MG63 (cell line): ENCODE measurements at places on chromosomes 2 and 18. TPM values are rescaled to one million over a fixed set of nuclear protein-coding genes. Genes with fewer than 3 reads are reported as not detected.

GRCh38 chr18:36298126-36298741 is 721 bp downstream of the FHOD3 start:
- no peak for DNase-seq

DNA sequence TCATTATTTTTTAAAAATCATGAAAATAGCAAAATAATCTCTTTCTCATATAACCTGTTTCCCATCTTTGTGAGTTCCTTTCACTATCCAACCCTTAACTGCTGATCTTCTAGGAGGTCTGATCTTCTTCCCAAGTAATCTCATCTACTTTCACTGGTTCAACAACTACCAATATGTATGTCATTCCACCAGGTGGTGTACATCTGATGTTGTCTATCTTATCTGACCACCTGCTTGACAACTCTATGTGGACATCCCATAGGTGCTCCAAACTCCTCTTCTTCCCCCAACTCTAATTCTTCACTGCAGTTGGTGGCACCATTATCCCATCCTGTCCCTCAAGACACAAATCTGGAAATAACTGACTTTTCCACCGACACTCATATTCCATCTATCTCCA is 62.5 kb downstream of the FAM228A start:
- no peak for DNase-seq

GRCh38 chr2:7010391-7011054 is 93.3 kb downstream of the RNF144A start:
- no peak for DNase-seq

- DNase-seq, result no peak
These were observed 1186.3 kb upstream of the CELF4 start for GRCh38 chr18:38751898-38752297.

DNA sequence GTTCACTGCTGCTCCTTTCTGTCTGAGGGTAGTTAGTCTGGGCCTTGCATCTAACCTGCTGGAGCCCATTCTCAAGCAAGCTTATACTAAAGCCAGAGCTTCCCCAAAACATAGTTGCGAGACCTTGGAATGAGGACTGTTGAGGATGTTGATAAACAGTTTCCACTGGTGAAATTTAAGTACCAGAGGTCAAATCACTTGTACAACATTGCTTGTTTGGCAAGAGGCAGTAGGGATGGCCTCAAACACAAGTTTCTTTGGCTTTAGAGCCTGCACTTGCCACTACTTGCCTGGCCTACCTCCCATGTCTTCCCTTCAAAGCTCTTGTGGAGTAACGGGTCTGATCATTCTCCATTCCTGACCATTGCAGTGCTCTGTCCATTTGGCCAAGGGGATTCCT is 262.7 kb downstream of the FHOD3 start:
- no peak for DNase-seq

DNA sequence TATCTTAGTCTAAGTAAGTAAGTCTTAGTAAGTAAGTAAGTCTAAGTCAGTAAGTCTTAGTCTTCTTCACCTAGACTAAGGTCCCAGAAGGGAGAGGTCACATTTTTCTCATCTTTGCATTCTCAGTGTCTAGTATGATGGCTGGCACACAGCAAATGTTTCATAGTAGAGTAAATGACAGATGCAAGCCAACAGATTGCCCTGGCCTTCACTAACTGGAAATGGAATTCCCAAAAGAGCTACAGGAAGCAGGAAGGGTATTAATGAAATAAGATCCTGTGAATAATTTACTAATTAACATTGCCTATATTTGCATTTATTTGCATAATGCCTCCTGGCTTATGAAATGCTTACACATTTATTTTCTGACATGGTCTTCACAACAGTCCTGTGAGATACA is 221.6 kb downstream of the RAD51AP2 start:
- no peak for DNase-seq

Gene GCG
- not detected in 2 replicates for total RNA-seq

Gene LOXL3
- 17.8 and 22.9 TPM in 2 replicates for total RNA-seq

Gene ASPRV1
- total RNA-seq, result 0.95 and 2.4 TPM in 2 replicates
